ENCODE measurements at places on chromosomes 5 and 9.

DNA sequence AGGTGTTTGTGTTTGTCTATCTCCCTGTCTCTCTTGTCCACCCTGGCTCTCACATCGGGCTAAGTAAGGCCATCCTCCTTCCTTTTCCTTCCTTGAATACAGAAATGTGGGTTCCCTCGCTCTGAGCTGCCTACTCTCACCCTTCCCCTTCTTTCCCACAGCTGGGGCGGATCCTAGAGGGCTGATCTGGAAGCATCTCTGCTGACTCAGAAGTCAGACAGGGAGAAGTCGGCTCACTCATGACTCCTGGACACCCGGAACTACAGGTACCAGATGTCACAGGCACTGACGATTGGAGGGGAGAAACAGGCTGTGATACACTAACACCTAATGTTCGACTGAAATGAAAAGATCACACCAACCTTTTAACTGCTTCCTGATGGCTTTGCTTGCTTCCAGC, 41.3 kb downstream of the PTPN3 start:
- no peak for DNase-seq

DNA sequence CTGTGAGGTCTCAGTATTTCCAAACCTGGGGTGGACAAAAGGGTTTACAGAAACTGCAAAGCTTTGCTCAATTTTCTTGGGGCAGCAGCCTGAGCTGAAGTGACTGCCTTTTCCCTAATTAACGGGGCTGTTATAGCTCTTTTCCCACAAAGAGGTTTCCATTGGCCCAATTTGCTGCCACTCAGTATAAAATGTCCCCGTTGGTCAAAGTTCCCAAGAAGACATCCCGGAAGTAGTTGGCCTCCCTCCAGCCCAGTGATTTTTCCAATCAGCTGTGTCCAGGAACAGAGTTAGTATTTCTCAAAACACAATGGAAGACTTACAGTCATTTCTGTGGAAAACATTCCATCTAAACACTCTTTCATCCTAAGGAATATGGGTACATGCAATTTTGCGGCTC, 643.6 kb downstream of the ACTL7B start:
- no peak for DNase-seq

- no peak for DNase-seq
Measured at GRCh38 chr9:89116064-89116804, 62.4 kb downstream of the SHC3 start.

DNA sequence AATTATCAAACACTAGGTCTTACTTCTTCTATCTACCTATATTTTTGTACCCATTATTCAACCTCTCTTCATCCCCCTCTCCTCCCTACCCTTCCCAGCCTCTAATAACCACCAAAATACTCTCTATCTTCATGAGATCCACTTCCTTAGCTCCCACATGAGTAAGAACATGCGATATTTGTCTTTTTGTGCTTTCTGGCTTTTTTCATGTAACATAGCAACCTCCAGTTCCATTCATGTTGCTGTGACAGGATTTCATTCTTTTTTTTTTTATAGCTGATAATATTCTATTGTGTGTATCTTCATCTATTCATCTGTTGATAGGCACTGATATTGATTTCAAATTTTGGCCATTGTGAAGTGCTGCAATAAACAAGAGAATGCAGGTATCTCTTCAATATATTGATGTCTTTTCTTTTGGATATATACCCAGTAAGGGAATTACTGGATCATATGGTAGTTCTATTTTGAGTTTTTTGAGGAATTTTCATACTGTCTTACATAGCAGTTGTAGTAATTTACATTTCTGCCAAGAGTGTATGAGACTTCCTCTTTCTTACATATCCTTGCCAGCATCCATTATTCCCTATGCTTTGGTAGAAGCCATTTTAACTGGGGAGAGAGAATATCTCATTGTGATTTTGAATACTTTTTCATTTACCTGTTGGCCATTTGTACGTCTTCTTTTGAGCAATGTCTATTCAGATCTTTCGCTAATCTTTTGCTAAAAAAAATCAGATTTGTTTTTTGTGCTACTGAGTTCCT, 156.8 kb downstream of the DCP2 start:
- no peak for DNase-seq

DNA sequence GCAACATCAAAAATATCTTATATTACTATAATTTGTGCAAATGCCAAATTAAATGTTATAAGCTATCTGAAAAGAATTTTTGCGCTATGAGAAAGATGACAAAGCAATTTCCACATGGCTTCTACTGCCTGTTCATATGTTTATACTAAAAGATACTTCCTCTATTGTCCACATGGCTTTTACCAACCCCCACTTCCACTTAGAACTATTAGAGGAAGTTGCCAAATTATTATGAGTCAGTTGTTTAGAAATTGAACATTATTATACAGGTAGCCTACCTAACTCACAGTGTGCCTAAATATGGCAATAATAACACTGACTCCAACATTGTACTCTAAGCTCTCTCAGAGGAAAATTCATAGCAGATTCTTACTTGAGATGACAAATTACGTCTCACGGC, 37.6 kb upstream of the SLC27A6 start:
- DNase-seq: no peak
